ENCODE measurements at places on chromosomes 7 and 10.
A peak's percentile ranks its signal among the peaks of the same experiment; 100 is the strongest.

- DNase-seq, result no peak
Measured at GRCh38 chr7:149462101-149462520, 1.2 kb upstream of the ZNF777 start.

GRCh38 chr7:95295397-95295796, 28.9 kb downstream of the PON1 start:
- no peak for DNase-seq

- no peak for DNase-seq
Measured at GRCh38 chr7:86949779-86950260, 109.6 kb downstream of the ELAPOR2 start.

DNA sequence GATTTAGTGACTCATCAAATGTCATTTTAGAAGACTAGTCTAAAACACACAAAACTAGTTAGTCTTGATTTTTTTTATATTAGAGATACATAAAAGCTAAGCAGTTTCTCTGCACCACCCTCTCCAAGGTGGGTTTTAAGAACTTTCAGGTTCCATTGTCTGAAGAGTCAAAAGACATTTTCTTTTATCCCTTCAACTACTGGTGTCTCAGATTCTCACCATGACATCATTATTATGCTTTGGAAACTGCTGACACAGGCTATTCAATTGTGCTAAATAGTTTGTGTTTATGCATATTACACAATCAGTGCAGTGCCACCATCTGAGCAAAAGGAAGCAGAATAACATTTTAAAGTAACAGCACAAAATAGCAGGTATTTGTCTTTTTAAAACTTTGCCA, 52.2 kb downstream of the IGF2BP3 start:
- no peak for DNase-seq

DNA sequence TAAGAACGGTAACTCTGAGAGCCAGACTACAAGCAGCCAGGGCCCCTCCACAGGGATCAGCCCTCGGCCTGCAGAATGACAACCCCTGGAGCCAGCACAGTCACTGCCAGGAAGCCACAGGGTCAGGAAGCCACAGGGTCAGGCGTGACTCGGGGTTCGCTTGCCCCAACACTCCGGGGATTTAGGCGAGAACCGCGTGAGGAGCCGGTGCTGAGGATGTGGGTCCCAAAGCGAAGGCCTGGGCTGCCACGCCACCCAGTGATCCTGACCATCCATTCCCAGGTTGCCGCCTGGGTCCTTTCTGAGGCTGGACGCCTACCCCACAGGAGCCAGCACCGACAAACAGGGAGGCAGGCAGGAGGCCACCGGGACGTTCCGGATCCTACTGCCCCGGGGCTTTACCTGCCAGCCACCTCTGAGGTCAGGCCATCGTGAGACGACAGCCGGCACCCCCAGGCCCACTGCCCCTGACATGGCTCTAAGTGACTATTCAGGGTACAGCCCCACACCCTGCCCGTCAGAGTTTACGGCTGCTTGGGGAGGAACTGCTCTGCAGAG, 228.6 kb downstream of the ELFN1 start:
- no peak for DNase-seq

DNA sequence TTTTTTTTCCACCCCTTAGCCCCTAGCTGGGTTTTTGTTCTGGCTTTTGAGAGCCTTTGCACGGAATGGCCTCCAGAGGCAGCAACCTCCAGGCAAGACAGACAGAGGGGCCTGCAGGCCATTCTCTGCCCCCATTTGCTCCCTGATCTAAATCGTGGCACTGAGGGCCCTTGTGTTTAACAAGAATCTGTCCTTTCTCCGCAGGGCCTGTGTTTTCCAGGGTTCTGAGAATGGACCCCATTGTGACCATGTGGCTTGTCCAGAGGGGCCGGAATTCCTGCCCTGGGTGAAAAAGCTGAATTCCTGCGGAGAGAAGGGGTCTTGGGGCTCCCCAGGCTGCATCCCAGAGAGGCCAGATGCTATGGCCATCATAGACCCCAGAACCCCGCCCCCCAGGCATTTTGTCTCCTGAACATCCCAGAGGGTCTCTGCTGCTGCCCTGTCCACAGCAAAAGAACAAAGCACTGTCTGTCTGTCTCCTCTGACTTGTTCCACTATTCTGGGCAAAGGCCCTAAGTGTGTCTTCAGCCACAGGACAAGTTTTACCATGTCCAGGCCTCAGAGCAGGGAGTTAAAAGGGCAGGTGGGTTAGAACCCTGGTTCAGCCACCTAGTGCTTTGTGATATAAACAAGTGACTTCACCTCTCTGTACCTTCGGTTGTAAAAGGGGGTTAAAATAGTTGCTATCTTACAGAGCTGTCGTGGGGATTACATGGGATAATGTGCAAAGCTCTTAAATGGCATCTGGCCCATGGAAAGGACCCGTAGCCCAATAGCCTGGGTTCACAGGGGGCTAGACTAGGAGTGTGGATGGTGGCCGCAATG, 155.6 kb downstream of the SH3PXD2A start:
- no peak for DNase-seq

DNA sequence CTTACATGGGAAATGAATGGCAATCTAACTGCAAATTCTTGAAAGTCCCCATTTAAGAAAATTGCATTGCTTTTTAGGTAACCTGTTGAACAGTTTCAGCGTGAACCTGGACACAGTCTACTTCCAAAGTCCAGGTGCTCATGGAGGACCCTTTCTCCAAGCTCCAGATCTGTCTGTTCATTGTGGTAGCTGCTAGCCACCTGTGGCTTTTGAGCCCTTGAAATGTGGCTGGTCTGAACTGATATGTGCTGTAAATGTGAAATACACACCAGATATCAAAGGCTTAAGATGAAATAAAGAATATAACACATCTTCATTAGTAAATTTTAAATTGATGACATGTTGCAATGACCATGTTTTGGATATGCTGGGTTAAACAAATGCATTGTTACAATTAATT, 4.2 kb downstream of the CACNB2 start:
- no peak for DNase-seq

- peak; percentile 75 for DNase-seq
Measured at GRCh38 chr10:120508393-120508792, 51.4 kb downstream of the PLPP4 start.

GRCh38 chr7:69953136-69954067, 355.1 kb downstream of the AUTS2 start:
- DNase-seq, result no peak

DNA sequence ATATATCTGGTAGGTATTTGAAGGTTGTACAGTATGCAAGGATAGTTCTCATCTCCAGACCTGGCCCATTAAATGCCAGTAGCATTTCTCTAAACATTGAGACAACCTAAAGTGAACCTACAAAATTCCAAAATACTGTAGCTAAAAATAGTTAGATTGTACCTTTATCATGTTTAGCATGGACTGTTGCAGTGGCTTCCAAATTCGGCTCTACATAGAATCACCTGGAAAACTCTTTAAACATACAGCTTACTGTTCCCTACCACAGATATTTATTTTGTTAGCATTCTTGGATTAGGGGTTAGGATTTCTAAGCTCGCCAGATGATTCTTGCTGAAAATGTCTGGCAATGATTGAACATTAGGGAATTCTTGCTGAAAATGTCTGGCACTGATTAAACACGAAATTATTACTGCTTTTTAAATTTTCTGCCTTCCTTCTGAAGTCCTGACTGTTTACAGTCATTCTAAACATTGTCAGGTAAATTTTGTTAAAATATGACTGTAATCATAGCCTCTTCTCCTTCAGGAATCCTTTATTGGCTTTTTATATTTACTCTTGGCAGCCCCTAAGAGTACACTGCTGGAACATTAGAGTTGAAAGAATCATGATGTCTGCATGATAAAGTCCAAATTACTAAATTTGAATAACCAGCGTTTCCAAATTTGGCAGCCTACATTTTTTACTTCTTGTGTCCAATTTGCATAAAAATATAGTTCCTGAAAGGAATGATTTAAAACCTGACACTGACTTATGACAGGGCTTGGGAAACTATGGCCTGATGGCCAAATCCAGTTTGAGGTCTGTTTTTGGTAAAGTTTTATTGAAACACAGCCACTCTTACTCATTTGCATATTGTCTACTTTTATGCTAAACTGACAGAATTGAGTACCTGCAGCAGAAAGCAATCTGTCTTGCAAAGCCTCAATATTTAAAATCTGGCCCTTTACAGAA, 40.3 kb downstream of the SHOC2 start:
- DNase-seq, result no peak

DNA sequence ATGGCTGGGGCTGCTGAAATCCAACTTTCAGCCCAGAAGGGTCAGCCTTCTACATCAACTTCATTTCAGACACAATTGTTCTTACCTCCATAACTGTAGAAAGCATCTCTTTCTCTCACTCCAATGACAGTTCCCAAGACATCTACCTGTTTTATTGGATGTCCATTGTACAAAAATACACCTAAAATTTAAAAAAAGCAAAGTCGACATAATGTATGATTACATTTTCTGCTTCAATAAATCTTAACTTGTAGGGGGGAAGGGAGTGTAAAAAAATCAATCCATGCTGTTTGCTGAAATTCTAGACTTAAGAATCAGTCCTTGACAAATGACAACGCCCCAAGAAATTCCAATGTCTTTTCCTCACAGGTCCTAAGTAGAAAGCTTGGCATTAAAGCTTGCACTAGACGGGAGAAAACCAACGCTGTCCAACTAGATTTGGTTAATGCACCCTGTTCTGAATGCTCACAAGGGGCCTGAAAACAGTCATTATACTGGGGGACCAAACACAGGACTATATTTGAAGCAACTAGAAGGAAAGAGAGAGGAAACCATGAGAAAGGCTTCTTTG, 7.5 kb downstream of the STN1 start:
- no peak for DNase-seq

- no peak for DNase-seq
Measured at GRCh38 chr7:130345136-130345535, 520 bp downstream of the CPA5 start.

- DNase-seq, result no peak
Measured at GRCh38 chr10:16259726-16260125, 177.1 kb upstream of the PTER start.

DNA sequence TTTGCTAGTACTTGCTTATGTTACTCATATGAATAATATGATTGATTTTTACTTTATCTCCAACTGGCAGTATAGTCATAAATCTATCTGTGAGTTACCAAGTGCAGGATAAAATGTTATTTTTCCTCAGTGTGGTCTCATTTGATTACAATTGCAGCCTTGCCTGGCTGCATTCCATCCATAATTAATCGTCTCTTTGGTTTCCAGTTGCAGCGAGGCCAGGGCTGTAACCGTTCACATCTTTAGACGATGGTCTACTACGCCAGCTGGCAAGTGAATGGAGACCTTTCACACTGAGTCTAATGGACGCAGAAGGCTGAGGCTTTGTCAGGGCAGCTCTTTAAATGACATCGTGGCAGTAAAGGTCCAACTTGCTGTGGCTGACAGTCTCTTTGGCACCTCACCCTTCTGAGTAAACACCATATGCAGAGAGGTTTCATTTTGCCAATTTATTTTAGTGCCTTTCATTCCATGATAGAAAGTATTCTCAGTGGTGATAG, 84.0 kb downstream of the ARL4A start:
- DNase-seq, result no peak

DNA sequence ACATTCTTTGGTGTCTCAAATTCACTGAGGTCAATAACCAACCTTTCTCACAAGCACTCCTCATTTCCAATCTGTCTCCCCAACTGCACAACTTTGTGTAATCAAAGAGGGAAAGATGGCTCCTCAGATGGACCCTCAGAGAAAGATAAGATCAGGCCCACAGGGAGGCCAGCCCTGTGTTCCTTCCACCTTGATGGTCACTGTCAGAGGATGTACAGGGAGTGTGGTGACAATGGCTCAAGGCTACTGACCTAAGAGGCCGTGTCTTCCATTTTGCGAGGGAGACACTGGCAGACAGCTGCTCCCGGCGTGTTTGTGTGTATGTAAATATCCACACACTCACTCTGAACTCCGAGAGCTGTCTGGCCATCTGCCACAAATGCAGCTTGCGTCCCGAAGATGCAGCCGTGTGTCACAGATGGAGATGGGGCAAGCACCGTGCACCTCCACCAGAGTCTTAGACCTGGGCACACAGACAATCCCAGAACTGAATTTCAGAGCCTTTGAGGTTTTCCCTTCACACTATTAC, 712.1 kb upstream of the NRP1 start:
- DNase-seq, result no peak

GRCh38 chr7:91812388-91812787, 68.1 kb downstream of the MTERF1 start:
- no peak for DNase-seq

DNA sequence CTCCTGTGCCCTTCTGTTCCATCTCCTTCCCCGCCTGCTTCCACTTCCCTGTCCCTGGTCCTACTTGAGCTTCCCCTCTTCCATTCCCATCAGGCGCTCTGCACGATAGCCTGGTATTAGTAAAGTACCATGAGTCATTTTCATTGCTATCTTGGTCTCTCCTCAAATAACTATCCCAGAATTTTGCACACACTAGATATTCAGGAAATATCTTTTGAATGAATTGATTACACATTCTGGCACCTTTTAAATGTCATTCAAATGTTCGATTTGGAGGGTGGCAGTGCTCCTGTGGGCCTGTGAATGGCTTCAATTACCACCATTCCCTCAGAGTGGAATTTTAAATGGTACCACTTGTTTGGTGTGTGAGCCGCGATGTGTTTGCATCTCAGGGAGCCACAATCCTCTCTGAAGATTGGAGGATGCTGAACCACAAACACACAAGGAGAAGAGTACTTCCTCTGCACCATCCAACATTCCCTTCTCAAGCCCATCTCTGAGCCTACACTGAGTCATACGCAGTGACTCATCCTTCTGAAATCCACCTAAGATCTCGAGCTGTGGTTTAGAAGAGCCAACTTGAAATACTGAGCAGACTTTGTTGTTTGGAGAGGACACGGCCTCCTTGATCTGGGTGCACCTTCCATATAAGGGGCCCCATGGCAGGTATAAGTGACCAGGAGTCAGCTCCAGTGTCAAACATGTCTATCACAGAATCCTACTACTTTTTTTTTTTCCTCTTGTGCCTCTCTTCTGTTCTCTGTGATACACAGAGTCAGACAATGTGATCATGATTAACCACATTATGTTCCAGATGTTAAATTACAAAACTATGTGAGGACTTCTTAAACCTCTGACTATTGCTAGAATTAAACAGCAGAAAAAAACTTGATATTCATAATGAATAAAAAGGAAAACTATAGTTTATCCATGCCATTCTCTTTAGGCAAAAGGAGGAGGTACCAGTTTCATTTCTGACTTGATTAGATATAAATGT, 81.9 kb downstream of the BMPER start:
- peak; percentile 98 for DNase-seq

DNA sequence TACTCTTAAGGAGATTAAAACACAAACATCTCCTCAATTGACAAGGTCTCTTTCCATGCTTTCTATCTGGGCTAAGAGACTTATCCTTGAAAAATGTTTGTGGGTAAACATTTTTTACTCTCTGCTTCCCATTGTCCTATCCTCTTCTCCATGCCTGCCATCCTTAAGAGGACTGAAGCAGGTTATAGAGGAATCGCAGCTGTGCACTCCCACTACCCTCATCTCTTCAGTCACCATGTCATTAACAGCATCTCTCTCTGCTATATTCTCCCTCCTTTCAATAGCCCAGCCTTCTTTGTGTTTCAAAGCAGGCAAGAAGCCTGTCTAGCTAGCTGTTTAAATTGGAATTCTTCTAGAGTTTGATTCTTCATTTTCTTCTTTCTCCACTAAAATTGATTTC, 22.6 kb downstream of the COL1A2 start:
- no peak for DNase-seq

- peak; percentile 81 for DNase-seq
Measured at GRCh38 chr10:36534471-36535002, 590.9 kb upstream of the ANKRD30A start.

- DNase-seq, result no peak
Measured at GRCh38 chr7:84847790-84848189, 339.1 kb downstream of the SEMA3D start.
